Activated CD8-positive, alpha-beta T cell treated with anti-CD3 and anti-CD28 coated beads, Interleukin-2, amount 10 ng/mL, durations not matched to agents 7 days and 5 days (primary cell): ENCODE measurements at places on chromosomes 12 and 14. TPM values are rescaled to one million over a fixed set of nuclear protein-coding genes. Genes with fewer than 3 reads are reported as not detected.

The FGF6 gene
- not detected for total RNA-seq

The GLIPR1L1 gene
- not detected for total RNA-seq

The TSHR gene
- total RNA-seq = not detected

The TBC1D30 gene
- 0.05 TPM for total RNA-seq

The BCAT1 gene
- total RNA-seq = 24.1 TPM

The ADAM21 gene
- not detected for total RNA-seq

The KRT85 gene
- total RNA-seq = not detected

The DAD1 gene
- 147 TPM for total RNA-seq
